Stimulated activated CD8-positive, alpha-beta memory T cell treated with anti-CD3 and anti-CD28 coated beads, Interleukin-4, amount 100 ng/mL, for 1 hour (primary cell): ENCODE measurements at places on chromosomes 1 and 21.

DNA sequence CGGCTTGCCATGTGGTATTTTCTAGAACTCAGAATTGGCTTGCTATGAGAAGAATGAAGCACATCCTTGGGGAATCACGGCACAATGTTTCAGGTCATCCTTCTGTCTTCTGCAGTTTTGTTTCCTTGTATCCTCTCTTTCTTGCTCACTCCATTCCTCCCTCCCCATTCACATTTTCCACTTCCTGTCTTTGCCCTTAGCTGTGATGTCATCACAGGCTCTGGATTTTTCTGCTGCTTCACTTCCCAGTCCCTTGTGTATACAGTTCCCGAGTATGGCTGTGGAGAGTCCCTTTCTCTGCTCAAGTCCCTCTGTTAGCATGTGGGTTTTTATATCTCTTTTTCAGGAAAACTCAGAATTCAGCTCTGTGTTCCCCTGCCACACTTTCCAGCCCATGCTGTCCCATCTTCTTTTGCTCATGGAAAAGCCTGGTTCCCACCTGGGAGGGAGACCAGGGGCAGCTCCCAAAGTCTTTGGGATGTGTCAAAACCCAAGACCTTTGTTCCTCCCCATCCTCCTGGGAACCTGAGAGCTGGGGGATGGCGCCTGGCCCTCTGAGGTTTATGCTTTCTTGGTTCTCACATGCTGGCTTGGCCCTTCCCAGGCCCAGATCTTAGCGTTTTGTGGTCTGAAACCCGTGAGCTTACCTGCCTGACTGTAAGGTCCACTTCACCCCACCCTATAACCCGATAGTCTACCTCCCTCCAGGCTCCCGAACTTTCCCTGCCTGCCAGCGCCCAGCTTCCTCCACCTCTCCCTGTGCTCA is 4.8 kb upstream of the RGS16 start:
- DNase-seq: no peak

- no peak for DNase-seq
These were observed 8.7 kb downstream of the UBE2G2 start for GRCh38 chr21:44792702-44793591.

- DNase-seq: no peak
These were observed 95.0 kb downstream of the COL24A1 start for GRCh38 chr1:86061551-86061990.

GRCh38 chr1:2231532-2232254 is 3.6 kb downstream of the SKI start:
- peak; percentile 56 for DNase-seq

DNA sequence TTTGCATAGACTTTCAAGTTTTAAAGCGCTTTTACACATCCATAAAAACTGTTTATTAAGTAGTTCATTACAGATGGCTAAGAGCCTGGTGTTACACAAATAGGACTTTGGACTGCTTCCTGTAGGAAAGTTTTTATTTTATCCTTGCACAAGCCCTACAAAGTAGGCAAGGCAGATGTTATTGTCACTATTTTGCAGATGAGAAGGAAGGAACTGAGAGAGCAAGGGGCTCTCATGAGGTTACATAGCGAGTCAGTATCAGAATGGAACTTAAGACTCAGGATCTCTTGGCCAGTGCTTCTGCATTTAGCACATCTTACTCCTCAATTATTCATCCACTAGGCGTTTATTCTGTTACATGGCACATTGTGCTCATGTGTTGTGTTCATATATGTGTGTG is 2.6 kb upstream of the MAPKAPK2 start:
- DNase-seq: no peak

- DNase-seq: no peak
These were observed 70.7 kb downstream of the KCNJ6 start for GRCh38 chr21:37845535-37845934.

- DNase-seq: no peak
These were observed 41.0 kb upstream of the IFFO2 start for GRCh38 chr1:18997508-18997907.

GRCh38 chr1:32925403-32926162 is 24.4 kb upstream of the TMEM54 start:
- no peak for DNase-seq

DNA sequence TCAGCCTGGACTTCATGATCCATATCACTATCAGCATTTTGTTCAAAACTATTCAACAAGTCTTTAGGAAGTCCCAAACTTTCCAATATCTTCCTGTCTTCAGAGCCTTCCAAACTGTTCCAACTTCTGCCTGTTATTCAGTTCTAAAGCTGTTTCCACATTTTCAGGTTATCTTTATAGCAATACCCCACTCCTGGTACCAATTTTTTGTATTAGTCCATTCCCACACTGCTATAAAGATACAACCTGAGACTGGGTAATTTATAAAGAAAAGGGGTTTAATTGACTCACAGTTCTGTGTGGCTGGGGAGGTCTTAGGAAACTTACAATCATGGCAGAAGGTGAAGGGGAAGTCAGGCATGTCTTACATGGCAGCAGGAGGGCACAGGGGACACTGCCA is 18.3 kb upstream of the DNAH14 start:
- DNase-seq: no peak

DNA sequence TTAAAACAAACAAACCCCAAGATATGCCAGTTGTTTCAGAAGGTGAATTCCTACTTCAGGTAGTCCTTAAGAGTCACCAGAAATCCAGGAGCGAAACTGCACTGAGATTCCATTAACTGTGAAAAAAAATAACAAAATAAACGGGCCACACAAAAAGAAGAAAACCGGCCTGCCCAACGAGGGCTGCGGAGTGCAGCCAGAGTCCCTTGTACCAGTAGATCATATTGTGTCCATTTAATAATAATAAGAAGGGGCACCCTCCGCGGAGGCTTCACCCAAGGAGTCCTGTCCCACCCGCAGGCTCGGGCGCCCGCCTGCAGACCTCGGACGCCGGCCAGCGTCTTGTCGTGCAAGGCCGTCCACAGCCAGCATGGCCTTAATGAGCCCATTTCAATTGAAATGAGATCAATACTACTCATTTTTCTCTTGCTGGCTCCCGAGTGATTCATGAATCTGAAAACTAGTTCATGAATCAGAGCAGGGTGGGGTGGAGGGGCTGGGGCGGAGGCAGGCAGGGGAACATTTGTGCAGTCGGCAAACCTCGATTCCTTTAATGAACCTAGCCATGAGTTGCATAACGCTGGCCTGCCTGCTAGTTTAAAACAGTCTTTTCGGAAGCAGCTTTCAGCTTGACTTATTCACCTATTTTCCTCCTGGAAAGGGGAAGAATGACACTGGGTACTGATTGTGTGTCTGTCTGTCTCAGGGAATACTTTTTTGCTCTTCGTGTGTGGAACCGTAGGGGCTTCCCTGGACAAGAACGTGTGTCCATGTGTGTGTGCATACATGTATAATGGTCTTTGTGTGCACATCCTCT is 113.1 kb upstream of the IRF2BP2 start:
- no peak for DNase-seq

- no peak for DNase-seq
These were observed 95.8 kb downstream of the DISC1 start for GRCh38 chr1:231722356-231722755.

- DNase-seq: no peak
These were observed 66.9 kb downstream of the PRDM2 start for GRCh38 chr1:13766592-13767564.

DNA sequence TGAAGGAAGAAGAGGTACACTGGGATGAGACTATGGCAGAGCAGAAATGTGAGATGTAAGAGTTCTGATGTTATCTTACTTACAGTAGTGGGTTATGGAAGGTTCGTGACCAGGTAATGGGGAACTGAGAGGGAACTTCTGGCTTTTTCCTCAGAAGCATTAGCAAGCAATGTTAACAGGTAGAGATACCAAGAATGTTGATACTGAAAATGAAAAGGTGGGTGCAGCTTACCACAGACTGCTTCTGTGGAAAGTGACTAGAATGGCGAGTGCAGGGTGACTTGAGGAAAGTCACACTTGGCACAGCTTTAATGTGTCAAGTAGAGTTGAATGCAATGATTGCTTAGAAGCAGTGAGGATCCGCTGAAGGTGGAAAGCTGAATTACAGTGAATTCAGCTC is 70.8 kb downstream of the PLA2G4A start:
- DNase-seq: no peak

DNA sequence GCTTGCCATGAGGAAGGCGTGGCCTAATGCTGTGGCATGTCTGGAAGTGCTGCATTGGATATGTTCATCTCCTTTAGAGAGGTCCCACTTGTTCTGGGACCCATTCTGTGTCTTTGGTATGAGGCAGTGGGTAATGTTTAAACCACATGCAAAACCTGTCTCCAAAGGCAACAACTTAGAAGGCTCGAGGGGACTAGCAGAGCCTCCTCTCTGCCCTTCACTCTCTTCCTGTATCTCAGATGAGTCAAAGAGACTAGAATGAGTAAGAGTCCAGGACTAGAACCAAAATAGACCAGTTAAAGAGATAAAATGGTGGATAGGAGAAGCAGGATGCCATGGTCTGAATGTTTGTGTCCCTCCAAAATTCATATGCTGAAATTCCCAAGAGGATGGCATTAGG is 220.8 kb upstream of the KIAA0040 start:
- no peak for DNase-seq

DNA sequence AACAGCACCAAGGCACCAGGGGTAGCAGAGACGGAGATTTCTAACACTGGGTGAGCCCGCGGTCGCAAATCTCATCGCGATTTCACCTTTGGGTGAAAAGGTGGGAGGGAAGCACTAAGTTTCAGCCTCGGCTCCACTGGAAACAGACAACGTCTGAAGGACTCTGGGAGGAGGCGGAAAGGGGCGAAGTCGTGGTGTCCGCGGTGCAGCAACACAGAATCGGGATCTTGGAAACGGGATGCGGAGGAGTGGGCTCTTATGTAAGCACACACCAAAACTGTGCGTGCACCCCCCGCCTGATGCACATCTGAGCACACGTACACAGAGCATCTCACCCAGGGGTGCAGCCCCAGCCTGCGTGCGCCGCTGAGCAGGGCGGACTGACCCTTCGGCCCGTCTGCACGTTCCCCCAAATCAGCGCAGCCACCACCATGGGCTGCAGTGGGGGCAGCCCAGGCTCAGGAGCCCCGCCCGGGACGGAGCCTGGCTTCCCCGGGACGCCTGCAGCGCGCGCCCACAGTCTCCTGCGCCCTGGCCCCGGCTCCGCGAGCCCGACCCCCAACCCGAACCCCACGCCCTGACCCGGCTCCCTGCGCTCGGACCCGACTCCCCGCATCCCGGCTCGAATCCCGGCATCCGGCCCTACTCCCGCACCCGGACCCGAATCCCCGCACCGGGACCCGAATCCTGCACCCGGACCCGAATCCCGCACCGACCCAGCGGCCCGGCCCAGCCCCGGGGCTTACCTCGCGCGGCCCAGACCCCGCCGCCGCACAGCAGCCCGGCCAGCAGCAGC is 670 bp downstream of the CLSTN1 start:
- peak; percentile 8 for DNase-seq

DNA sequence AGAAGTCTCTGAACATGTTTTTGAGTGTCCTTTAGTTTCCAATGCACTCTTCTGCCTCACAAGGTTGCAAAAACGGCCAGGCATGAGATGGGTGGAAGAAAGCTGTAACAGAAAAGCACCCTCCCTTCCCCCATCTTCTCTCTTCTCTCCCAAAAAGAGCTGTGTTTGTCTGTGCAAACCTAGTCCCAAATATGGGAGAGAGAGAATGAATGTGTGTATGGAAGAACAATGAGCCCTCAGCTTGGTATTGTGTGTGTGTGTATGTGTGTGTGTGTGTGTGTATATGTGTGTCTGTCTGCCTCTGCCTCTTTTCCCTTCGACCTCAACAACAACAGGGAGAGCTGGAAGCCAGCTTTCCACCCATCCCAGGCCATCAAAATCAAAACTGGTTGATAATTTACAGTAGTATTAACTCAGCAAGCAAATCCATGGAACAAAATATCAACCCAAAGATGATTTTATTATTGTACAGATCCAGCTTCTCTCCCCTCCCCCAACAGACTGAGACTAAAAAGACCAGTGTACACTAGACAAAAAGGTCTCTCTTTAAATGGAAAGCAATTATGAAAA is 1.8 kb downstream of the RERE start:
- DNase-seq: no peak

GRCh38 chr1:224486801-224487583 is 52.4 kb upstream of the WDR26 start:
- no peak for DNase-seq

GRCh38 chr1:235015291-235015985 is 113.2 kb downstream of the TOMM20 start:
- no peak for DNase-seq

GRCh38 chr1:147052677-147053076 is 114.6 kb downstream of the NBPF12 start:
- no peak for DNase-seq

- no peak for DNase-seq
These were observed 362 bp downstream of the ZBTB48 start for GRCh38 chr1:6580119-6580592.

GRCh38 chr1:48048064-48048463 is 50.9 kb upstream of the TRABD2B start:
- no peak for DNase-seq

DNA sequence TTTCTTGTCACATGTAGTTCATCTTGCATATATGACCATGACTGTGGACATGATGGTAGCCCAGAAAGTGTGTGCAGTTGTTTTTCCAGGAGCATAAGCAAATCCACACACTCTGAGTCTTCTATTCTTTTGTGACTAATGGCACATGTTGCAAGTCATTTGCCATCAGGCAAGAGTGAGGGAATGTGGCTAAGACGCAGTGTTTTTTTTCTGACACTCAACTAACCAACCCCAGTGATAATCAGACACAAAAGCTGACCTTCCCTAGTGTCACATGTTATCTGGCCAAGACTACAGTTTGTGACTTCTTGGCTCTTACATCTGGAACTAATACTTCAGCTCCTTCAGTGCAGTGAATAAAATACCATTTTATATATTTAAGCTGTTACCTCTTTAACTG is 108.8 kb downstream of the ITSN1 start:
- DNase-seq: no peak

DNA sequence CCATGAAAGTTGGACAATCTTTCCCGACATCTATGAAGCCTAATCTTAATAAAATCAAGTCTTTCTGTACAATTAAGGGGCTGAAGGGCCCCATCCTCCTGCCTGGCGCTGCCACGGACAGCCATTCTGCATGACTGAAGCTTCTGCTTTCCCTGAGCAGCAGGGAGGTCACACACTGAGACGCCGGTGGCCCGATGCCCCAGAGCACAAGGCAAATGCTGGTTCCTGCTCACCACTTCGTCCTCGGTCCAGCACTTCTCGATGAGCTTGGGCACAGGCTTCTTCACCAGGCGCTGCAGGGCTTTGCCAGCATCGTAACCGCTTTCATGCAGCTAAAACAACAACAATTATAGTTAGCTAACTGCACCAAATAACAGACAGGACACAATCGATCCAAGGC is 147.8 kb downstream of the SLC45A1 start:
- no peak for DNase-seq

DNA sequence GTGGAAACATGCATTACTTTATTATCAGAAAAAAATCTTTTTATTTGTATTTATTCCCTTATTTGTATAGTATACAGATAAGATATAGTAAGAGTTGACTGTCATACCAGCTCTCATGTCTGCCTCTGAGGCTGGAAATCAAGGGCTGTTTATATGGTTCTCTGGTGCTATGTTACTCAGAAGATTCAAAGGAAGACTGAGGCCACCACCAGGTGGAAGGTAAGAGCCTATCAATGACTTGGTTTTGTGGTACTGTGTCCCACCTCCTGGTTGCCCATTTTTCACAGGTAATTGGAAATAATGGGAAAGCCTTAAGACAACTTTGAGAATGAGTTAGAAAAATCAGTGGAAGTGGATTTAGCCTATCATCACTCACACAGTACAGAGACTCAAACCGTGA is 342.1 kb downstream of the DSCAM start:
- no peak for DNase-seq

- DNase-seq: no peak
These were observed 1523.0 kb upstream of the B3GALT2 start for GRCh38 chr1:194709439-194709838.
